ENCODE measurements at places on chromosomes 16 and 17.

DNA sequence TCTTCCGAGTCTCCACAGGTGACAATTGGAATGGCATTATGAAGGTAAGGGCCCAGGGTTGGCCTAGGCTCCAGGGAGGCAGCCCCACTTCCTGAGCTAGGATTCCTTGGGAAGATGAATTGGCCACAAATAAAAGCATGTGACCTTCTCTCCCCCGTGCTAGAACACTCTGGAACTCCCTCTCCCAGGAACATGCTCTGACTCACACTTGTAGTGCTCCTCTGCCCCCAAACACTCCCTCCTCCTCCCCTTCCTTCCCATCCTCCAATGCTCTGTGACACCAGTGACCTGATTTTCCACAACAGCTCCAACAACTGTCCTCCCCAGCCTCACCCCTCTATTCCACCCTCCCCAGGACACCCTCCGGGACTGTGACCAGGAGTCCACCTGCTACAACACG, 16.4 kb upstream of the ABCC3 start:
- DNase-seq = no peak

- DNase-seq = no peak
Measured at GRCh38 chr17:72588961-72589360, 468.1 kb downstream of the SOX9 start.

DNA sequence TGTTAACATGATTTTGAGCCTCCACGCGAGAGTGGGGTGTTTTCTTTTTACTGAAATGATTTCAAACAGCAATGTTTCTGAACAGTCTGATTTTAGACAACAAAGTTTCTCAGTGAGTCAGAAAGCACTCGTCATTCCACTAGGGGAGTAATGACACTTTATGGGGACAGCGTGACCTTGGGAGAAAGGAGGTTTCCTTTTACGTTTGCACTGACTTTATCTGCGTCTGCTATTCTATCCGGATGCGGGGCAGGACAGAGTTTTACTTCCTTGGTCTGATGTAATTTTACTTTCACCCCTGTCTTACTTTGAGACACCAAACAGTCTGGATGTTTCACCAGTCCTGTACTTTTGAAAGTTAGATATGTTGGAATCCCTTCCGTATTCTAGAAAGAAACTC, 20.7 kb downstream of the SLC47A1 start:
- DNase-seq = no peak

GRCh38 chr16:24738895-24739294, 9.4 kb downstream of the TNRC6A start:
- DNase-seq = no peak

GRCh38 chr16:51734220-51734619, 583.1 kb upstream of the SALL1 start:
- DNase-seq = no peak

DNA sequence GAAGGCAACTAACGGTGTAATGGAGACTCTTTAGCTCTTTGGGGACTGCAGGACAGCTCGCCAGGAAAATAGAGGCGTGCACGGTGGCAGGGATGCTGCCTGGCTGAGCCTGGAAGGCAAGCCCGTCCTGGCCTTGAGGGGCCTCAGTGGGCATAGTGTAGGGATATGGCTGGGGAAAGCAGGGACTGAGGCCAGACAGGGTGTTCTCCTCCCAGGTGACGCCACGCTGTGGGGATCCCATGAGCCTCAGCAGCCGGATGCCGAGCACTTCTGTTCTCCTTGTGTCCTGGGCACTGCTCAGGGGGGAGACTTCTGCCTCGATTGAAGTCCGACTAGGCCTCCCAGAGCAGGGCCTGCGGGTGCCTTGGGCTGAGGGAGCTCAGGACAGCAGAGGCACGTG, 89.2 kb downstream of the NPIPB11 start:
- DNase-seq = no peak

DNA sequence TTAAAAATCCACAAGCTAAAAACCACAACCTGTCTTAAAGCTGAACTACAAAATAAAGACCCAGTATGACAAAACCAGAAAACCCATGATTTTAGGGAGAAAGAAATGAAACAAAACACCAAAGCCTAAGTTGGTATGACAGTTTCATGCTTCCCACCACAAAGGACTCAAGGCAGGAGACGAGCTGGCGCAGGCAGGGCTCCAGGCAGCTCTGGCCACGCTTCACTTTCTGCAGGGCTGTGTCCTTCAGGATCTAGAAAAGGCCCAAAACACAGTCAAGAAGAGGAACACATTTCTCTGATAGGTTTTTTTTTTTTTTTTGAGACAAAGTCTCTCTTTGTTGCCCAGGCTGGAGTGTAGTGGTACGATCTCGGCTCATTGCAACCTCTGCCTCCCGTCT, 75.3 kb downstream of the WDR59 start:
- no peak for DNase-seq

Measured in muscle of back (tissue), 13 donors.